ENCODE measurements at places on chromosomes 6 and 20.

DNA sequence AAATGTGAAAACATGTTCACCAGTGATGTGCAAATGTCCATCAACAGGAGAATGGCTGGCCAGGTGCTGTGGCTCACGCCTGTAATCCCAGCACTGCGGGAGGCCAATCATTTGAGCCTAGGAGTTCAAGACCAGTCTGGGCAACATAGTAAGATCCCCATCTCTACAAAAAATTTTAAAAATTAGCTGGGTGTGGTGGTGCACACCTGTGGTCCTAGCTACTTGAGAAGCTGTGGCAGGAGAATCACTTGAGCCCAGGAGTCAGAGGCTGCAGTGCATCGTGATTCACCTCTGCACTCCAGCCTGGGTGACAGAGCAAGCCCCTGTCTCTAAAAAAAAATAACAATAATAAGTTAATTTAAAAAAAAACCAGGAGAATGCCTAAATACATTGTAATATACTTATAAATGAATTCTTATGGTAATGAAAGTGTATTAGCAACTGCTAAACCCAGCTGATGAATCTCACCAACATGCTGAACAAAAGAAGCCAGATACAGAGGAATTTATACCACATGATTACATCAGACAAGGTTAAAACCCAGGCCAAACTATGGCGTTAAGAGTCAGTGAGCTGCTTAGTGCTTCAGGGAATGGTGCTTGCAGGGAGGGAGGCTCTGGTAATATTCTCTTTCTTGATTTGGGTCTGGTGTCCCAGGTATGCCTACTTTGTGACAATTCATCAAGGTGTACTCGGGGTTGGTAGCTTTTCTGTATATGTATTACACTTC lies 36.4 kb downstream of the RPP40 start:
- DNase-seq: no peak

DNA sequence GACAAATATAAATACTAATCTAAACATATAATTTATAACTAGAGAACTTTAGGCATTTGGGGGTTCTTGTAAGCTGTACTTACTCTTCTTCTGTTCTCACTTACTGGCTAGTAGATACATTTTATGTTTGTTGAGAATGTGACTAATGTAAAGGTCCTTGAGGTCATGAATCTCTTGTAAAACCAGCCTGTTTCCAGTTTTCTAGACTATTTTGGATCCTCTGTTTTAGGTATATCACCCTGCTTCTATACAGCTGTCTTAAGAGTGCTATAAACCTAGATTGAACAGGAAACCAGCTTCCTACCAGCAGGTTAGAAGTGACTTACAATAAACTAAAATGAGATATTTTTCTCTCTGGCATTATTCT lies 134.2 kb downstream of the PLCB4 start:
- DNase-seq: no peak

DNA sequence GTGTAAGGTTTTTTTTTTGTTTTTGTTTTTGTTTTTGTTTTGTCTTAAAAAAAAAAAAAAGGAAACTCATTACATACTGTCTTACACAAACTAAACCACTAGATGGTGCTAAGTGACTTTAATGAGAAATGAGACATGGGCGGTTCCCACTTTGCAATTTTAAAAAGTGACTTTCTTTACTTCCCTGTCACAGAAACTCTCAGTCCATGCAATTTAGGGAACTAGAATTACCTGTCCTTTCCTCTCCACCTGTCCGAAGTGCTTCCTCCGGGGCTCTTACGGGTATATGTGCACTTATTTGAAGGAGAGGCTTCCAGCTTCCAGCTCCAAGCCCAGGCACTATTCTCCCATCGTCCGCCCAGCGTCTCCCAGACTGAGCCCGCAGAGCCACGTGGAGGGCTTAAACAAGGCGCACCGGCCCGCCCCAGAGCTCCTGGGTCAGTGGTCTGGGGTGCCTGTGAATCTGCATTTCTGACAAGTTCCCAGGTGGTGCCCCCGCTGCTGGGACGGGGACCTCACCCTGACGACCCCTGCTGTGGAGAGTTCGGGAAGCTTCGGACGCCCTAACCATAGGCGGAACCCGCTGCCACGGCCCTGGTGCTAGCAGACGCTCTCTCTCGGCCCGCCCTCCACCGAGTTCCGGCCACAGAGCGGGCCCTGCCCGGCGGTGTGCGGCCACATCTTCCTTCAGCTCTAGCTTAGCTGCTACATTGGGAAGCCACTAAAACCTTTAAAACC lies 26.1 kb downstream of the BFSP1 start:
- no peak for DNase-seq

DNA sequence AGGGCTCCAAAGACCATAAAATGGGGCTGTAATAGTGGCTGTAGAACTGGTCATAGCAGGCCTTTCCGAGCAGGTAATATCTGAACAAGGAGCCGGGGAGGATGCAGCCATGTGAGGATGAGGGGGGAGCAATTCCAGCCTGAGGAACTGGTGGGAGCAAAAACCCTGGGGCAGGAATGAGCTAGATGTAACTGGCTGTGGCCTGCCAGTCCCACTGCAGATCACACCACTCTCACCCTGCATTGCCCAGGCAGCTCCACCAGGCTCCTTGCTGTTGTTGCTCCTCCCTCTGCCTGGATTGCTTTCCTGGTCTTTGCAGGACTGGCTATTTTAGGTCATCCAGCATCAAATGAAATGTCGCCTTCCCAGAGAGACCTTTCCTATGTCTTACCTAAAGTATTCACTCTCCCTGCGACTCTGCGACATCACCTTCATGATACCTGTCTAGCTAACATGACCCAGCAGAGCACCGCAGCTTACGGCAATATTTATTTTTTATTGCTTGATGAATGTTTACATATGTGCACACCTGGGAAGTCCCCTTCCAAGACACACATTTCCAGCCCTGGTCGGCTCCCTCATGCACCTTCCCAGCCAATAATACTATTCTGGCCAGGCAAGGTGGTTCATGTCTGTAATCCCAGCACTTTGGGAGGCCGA lies 2.4 kb upstream of the ZFP64 start:
- DNase-seq: no peak

- DNase-seq: no peak
Measured at GRCh38 chr6:140459209-140459608, 1084.8 kb upstream of the CITED2 start.

DNA sequence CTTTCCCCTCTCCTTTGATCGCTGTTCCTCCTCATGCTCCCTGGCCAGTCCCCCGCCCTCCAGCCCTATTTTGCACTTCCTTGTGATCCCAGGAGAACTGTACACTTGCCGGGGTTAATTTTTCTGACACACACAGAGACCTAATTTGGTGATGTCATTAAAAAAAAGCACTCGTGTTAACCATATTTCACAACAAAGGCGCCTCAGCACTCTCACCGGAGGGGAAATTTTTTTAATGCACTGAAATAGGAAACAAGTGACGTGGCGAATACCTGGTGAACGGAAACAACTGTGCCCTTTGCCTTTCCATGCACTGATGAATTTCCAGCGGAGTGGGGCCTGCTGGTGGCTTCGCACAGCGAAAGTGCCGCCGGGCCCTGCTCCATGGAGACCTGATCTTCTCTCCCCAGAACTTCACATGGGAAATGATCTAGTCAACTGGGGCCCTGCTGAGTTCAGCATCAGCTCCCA lies 53.9 kb upstream of the TAGAP start:
- DNase-seq: no peak

- DNase-seq: no peak
Measured at GRCh38 chr6:113505084-113505699, 352.0 kb upstream of the MARCKS start.

DNA sequence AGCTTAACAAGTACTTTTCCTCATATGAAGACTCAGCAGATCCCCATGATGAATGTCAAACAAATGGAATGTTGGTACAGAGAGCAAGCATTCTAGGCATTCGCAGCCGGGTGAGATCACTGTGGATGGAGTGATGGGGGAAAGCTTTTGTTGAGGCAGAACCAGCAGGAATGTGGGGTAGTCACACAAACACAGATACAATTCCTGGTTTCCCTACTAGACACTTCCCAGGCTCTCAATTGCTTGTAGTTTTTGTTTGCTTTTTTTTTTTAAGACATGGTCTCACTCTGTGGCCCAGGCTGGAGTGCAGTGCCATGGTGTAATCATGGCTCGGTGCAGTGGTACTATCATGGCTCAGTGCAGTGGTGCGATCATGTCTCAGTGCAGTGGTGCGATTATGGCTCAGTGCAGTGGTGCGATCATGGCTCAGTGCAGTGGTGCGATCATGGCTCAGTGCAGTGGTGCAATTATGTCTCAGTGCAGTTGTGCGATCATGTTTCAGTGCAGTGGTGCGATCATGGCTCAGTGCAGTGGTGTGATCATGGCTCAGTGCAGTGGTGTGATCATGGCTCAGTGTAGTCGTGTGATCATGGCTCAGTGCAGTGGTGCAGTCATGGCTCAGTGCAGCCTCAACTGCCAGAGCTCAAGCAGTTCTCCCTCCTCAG lies 15.4 kb upstream of the IER3 start:
- peak; percentile 50 for DNase-seq

- DNase-seq: no peak
Measured at GRCh38 chr6:137497721-137498463, 3.7 kb upstream of the OLIG3 start.

DNA sequence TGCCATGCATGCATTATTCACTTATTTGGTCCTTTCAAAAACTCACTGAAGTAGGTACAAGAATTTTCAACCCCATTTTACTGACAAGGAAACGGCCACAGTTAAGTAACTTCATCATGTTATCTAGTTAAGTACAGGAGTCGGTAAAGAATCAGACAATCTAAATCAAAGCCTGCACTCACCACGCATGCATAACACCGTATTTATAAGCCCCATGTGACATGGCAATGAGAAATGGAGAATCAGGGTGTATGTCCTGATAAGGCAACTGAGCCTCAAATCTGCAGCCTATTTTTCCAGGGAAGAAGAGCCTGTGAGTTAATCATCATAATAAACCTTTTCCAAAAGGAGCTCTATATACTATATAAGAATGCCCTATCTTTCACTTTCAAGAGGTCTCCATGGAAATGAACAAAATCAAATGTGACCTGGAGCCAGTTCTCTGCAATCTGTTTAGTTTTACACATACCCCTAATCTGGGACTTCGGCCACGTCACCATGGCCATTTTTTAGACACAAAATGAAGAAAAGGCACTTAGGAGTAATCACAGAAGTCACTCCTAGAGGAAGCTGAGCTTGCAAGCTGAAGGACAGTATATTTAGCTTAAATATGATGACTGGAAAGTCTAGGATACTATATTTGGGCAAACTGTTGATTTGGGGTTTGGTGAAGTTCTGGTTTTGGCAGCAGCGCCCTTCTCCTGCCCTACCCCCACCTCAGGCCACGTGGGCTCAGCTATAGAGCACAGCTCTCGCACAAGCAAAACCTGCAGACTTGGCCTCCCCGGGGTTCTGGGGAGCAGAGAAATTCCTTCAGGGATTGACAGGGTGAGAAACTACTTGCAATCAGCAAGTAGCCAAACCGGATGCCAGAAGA lies 19.2 kb downstream of the TRAM2 start:
- no peak for DNase-seq

- no peak for DNase-seq
Measured at GRCh38 chr6:141551318-141551717, 581.4 kb upstream of the GJE1 start.

GRCh38 chr6:16647422-16647821 lies 113.8 kb downstream of the ATXN1 start:
- no peak for DNase-seq

DNA sequence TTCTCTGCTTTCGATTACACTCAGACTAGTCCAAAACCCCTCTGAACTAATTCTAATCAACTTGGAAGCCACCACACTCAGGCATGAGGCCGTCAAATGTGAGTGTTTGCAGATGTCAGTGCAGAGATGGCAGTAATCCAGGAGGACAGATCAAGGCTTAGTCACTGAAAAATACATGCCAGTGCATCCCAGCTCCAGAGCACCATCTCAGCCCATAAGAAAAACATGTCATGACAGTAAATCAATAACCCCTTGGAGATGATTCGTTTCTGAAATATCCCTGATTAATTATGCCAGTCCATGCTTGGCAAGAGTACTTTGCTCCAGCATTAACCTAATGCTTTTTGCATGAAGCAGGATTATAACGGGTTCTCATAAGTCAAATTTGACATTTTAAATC lies 179.5 kb downstream of the ADAT2 start:
- DNase-seq: peak; percentile 28

DNA sequence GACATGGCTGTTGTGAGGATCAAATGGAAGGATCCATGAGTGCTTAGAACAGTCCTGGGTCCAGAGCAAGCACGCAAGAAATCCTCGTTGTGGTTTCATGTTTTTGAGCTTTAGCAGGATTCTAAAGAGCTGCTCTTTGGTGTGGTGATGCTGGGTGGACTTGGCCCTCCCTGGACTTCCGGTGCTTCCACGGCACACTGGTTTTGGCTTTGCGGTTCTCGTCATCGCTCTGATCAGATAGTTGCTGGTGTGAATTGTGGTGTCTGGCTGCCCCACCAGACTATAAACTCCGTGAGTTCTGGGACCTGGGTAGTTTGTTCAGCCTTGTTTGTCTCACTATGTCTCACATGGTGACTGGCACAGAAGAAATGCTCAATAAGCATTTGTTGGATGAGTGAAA lies 3.3 kb downstream of the HNF4A start:
- DNase-seq: no peak

- DNase-seq: no peak
Measured at GRCh38 chr6:24827970-24828369, 29.3 kb upstream of the ARMH2 start.

DNA sequence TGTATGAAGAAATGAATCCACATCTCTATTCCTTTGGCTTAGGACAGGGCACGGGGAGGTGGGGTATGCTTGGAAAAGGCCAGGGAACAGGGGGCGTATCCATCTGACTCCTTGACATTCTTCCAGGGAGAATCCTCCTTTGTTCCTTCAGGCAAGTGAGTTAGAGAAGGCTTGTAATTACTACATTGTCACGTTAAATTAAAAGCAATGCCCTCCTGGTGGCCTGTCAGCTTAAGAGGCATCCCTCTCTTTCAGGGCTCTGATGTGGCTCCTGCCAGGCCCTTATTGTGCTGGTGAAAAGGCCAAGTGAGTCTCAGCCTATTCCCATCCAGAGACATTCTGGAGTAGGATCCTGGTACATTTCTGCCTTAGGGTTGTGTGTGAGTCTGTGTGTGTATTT lies 128.3 kb downstream of the FOXA2 start:
- no peak for DNase-seq

- DNase-seq: no peak
Measured at GRCh38 chr6:5981126-5982026, 25.3 kb downstream of the NRN1 start.
